ENCODE measurements at places on chromosomes 4 and X.

GRCh38 chr4:140157341-140157740, 3.4 kb upstream of the MAML3 start:
- DNase-seq: no peak

- no peak for DNase-seq
Observed at GRCh38 chr4:154526151-154526550, 24.0 kb downstream of the PLRG1 start.

DNA sequence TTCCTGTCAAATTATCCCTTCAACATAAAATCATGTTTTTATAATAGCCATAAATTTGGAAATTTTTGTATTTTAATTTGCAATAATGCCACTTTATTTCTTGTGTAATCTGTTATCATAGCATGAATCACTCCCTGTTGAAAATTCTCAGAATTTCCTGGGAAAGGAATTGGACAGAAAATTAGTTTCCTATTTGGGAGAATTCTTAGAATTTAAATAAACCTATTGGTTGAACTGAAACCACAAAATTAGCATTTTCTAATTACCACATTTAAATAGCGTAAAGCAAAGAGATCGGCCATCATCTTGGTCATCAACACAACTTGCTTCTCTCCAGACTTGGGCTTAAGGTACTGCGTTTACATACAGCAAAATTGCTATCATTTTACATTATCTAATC, at the start of gene CSN1S1:
CSN1S1 (plus strand) TSS at position 301 of the 400 bp plus-strand sequence. CDS start 1,488 bp downstream, outside the sequence.
- no peak for DNase-seq

DNA sequence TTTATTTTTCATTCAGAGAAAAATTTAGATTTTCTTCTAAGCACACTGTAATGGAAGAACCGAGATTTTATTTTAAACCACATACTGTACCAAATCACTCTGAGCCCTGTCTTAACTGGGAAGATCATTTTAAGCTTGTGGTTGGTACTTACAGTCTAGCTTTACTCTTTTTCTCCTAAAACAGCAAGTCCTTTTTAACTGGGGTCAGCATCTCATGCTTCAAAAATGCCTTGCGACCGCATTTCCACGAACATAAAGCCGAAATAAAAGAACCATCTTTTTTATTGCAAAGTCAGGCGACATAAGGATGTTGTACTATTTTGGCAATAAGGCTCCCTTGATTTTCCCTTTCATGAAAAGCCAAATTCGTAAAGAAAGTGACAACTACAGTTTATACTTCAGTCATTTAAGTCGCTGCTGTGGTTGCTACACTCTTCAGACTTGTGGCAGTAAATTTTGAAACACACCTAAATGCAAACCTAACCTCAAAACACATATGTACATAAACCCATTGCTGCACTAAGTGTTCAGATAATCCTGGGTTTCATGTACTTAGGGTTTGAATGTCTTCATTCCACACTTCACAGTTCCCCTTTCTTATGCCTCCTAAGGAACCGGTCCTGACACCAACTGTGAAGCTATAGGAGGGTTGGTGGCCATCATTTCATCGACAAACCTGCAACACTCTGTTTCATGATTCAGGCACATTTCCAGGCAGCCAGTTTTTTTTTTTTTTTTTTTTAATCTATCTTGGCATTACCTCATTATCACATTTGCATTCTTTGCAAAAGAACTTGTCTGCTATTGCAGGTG, 3.0 kb downstream of the STOX2 start:
- no peak for DNase-seq

DNA sequence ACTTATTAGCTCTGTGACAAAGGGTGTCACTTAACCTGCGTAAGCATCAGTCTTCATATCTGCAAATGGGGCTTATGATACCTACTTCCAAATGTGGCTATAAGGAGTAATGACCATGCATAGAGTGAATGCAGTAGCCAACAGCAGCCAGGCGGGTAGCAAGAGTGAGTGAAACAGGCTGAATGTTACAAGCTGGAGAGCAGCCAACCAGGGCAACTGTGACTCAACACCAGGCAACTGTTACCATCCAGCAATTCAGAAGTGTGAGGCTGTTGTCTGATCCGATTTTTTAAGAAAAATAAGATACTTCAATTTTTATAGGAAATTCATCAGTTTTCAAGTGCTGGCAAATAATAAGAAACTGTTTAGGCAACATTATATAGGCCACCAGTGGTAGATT, 270.2 kb upstream of the TAPT1 start:
- no peak for DNase-seq

DNA sequence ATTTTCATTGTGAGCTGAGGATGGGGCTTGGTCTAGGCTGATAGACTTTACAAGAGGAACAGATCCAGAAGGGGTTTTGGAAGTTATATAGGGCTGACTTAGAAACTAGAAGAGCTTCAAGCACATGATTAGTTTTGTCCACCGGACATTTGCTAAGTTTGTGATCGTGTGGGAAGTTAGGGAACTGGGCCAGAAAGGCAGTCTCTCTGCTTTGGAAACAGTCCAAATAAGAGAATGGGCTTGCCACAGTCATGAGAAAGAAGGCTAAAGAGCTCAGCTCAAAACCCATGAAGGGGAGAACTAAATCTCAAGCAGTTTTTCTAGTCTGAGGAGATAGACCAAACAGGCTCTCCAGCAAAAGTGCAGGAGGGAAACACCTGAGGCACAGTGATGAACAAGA, 67.8 kb downstream of the ZNF674 start:
- DNase-seq: no peak

DNA sequence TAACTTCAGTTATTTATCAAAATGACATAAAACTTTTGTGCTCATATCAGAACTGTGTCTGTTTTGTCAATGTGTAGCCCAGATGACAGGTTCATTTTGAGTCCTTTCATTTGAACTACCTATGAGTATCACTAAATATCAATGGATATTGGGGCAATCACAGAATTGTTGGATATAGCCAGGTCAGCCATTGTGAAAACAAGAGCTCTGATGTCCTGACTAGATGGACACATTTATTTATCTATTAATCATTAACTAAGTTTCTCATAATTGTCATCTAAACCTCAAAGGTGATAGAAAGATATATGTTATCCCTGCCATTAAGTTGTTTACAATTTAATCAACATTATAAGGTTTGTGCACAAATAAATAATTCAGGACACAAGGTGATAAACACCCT, 638.3 kb upstream of the GRIA3 start:
- DNase-seq: no peak

- peak; percentile 75 for DNase-seq
Observed at GRCh38 chr4:81724925-81725329, 253.2 kb upstream of the RASGEF1B start.

GRCh38 chr4:90582087-90582486, 454.9 kb downstream of the CCSER1 start:
- no peak for DNase-seq

DNA sequence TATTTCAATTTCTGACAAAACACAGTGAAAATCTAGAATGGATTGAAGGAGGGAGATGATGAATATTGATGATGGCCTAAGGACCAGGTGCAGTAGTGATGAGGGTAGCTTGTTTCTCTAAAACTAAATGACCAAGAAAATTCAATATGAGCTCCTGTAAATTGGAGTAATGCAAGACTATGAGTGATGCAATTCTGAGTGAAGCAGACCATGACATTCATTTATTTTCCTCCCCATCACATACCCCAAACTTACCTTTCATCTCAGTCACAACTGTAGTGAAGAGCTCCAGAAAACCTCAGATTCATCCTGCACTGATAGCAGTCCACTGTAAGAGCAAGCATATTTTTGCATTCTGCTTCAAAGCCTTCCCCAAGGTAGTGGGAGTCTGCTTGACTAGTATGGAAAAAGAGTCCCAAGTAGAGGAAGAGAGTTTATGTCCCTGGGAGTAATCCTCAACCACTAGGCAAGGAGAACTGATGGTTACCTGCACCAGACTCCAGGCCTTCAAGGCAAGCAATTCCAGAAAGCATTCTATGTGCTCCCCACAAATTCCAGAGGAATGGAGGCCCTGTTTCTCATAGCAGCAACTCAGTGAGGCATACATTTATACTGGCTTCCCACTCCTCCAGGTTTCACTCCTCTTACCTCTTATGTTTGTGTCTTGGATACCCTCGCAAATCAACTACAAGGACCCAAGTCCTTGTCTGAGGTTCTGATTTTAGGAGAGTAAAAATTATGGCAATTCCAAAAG, 47.2 kb downstream of the CXCL1 start:
- DNase-seq: no peak

GRCh38 chr4:89681219-89681618, 155.7 kb downstream of the SNCA start:
- DNase-seq: no peak

- no peak for DNase-seq
Observed at GRCh38 chrX:117973110-117973807, 143.4 kb downstream of the KLHL13 start.

GRCh38 chrX:18873189-18873791, 110.6 kb downstream of the PHKA2 start:
- no peak for DNase-seq

DNA sequence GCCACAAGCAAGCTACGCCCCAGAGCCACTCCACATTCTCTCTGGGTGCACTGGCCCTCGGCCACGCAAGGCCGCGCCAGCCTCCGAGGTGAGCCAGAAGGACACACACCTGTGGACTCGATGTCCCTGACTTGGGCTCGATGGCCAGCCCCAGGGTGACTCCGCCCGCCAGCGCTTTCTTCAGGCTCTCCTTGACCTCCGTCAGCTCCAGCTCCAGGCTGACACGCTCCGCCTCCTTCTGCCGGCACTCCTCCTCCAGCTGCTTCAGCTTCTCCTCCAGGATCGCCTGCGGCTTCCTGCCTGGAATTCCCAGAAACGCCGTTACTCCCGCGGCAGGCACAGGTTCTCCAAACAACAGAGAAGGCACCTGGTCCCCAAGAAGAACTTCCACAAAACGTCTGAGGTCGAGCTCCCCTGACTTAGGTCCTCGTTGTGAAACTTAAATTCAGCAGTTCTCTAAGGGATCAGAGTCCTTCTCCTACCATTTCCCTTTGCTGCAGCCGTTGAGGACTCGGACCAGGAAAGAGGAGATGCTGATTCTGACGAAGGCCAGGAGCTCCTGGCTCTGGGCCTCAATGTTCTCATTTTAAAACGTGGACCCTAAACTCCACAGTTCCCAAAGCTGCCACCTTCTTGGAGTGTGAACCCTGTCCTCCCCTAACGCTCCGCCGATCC, 166.8 kb downstream of the AFAP1 start:
- no peak for DNase-seq

DNA sequence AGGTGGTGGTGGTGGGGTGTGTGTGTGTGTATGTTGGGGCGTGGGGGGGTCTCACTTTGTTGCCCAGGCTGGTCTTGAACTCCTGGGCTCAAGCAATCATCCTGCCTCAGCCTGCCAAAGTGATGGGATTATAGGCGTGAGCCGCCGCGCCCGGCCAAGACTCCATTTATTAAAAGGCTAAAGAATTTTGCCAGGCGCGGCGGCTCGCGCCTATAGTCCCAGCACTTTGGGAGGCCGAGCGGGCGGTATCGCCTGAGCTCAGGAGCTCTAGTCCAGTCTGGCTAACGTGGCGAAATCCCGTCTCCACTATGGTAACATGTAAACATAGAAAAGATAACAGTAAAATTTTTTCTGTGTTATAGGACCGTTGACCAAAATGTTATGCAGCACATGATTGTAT, 3.7 kb upstream of the UBA1 start:
- DNase-seq: no peak

- DNase-seq: no peak
Observed at GRCh38 chr4:185839194-185839712, 27.3 kb upstream of the SORBS2 start.

GRCh38 chr4:123257591-123257990, 139.0 kb upstream of the SPRY1 start:
- no peak for DNase-seq

DNA sequence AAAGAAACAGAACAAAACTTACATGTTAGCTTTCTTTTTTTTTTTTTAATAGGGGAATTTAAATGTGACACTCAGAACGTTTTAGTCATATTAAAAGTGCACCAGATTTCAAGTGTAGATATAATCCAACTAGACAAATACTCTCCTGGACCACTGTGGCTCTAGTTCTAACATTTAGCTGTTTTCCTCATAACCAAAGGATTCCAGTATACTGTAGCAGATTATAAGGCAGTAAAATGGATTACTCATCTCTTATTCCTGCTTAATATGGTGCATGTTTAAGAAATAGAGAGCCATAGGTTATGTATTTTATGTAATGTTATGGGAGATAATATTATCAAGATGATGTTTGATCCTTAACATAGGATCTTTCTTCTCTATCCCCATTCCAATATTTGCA, 1339.5 kb upstream of the AGA start:
- DNase-seq: no peak

- DNase-seq: no peak
Observed at GRCh38 chr4:40180356-40180755, 16.5 kb upstream of the RHOH start.

DNA sequence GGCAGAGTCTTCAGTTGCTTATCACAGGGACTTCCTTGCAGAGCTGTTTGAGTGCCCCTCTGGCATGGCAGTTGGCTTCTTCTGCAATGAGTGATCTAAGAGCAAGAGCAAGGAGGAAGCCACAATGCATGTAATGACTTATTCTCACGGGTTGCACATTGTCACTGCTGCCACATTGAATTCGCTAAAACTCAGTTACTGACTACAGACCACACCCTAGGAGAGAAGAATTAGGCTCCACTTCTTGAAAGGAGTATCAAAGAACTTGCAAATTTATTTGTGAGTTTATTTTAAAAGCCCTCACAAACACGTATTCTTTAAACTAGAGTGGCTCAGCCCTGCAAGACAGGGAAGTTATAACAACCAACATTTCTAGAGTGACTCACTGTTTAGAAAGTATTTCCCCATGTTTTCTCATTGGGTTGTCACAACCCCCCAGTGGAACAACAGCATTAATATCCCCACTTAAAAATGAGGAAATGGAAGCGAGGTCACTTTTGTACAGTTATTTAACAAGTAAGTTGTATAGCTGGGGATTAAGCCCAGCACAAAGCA, 32.4 kb upstream of the RBPJ start:
- DNase-seq: peak; percentile 62

GRCh38 chrX:124023838-124024238, 62.3 kb downstream of the STAG2 start:
- no peak for DNase-seq

DNA sequence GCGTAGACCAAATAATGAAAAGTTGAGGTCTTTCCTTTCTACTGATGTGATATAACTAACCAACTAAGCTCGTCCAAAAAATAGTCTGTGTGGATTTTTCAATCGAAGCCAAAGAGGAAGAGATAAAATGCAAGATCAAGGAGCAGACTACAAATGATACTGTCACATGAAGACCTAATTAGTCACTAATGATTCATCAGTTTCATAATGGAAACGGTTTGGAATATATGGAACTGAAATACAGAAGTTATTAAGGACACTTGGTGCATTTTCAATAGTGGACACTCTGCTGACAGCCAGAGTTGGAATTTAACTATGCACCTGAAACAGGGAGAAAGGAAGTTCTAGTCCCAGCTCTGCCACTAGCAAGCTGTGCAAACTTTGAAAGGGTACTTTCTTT, 119.8 kb downstream of the GUCY2F start:
- DNase-seq: no peak

DNA sequence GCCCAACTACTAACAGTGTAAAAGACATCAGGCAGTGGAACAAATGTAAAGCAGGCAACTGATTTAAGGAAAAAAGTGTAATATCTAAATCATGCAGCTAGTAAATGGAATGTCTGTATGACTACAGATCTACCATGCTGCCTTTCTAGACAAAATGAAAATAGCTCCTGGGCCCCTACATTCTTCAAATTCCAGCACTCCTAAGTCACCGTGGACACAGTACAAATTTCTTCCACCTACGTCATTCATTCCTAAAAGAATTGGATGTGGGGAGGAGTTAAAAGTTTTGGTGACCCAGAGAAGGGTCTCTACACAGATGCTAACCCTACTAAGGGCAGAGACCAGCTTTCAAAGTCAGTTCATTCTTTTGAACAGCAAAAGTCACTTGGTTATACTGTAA, 137.2 kb upstream of the ARHGEF9 start:
- no peak for DNase-seq
